ENCODE measurements at places on chromosomes 1 and 21. TPM values are rescaled to one million over a fixed set of nuclear protein-coding genes. Genes with fewer than 3 reads are reported as not detected.

Gene UBE2J2
- total RNA-seq = 78.0 TPM

Gene FHL3
- 48.0 TPM for total RNA-seq

Gene COL6A1
- total RNA-seq = 226 TPM

Gene MAP3K21
- 6.4 TPM for total RNA-seq

Gene KLHDC9
- total RNA-seq = 2.9 TPM

Gene PHLDA3
- total RNA-seq = 130 TPM

Gene MMEL1
- total RNA-seq = not detected

Gene TNNI3K
- total RNA-seq = 1.4 TPM

Gene LRRIQ3
- 1.9 TPM for total RNA-seq

Gene CTSS
- 12.2 TPM for total RNA-seq

Gene IL24
- total RNA-seq = 0.38 TPM

Gene RHBDL2
- not detected for total RNA-seq

Gene PIGP
- 11.4 TPM for total RNA-seq

Gene CTH
- total RNA-seq = 18.2 TPM

Gene NEXN
- 6.6 TPM for total RNA-seq

Gene C1orf115
- total RNA-seq = 8.4 TPM

Gene MROH7
- total RNA-seq = 0.21 TPM

Gene CFHR2
- total RNA-seq = not detected

Measured in kidney epithelial cell (primary cell).